ENCODE measurements at places on chromosomes 4 and X.
A peak's percentile ranks its signal among the peaks of the same experiment; 100 is the strongest.

DNA sequence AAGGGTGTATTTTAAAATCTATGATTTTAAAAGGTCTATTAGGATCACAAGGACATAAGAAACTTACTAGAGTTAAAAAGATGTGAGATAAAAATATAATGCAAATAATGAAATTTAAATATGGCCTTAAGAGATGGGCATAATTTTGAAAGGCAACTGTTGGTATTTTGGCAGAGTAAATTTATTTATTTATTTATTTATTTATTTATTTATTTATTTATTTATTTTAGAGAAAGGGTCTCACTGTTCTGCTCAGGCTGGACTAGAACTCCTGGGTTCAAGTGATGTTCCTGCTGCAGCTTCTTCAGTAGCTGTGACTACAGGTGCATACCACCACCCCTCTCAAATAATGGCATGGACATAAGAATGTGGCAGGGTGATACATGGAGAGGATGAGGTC lies 932.1 kb upstream of the LCORL start:
- peaks cover 3% of the 10 kb centered on the region for H3K4me1 ChIP-seq
- no peak for DNase-seq
- no peaks in the 10 kb centered on the region for H3K27me3 ChIP-seq
- H3K4me3 ChIP-seq: no peak overlapping the region
- H3K36me3 ChIP-seq: no peaks in the 10 kb centered on the region

GRCh38 chrX:148995661-148996060 lies 495.2 kb downstream of the AFF2 start:
- no peaks in the 10 kb centered on the region for H3K36me3 ChIP-seq
- H3K27me3 ChIP-seq: no peaks in the 10 kb centered on the region
- no peak for DNase-seq
- no peak overlapping the region for H3K4me3 ChIP-seq

GRCh38 chr4:74311696-74312313 lies 3.5 kb downstream of the EPGN start:
- H3K27me3 ChIP-seq: no peaks in the 10 kb centered on the region
- H3K36me3 ChIP-seq: no peaks in the 10 kb centered on the region
- no peaks in the 10 kb centered on the region for H3K4me1 ChIP-seq
- no peak overlapping the region for H3K27ac ChIP-seq
- no peak overlapping the region for H3K4me3 ChIP-seq
- peak; percentile 74 for DNase-seq

- H3K27ac ChIP-seq: no peak overlapping the region
- H3K36me3 ChIP-seq: no peaks in the 10 kb centered on the region
- no peak for DNase-seq
- H3K4me3 ChIP-seq: no peak overlapping the region
These were observed 75.6 kb downstream of the LRBA start for GRCh38 chr4:150939530-150939929.

GRCh38 chr4:183350317-183351071 lies 28.3 kb upstream of the CLDN24 start:
- no peaks in the 10 kb centered on the region for H3K27me3 ChIP-seq
- no peak overlapping the region for H3K27ac ChIP-seq
- no peaks in the 10 kb centered on the region for H3K36me3 ChIP-seq
- DNase-seq: no peak
- no peak overlapping the region for H3K4me3 ChIP-seq

DNA sequence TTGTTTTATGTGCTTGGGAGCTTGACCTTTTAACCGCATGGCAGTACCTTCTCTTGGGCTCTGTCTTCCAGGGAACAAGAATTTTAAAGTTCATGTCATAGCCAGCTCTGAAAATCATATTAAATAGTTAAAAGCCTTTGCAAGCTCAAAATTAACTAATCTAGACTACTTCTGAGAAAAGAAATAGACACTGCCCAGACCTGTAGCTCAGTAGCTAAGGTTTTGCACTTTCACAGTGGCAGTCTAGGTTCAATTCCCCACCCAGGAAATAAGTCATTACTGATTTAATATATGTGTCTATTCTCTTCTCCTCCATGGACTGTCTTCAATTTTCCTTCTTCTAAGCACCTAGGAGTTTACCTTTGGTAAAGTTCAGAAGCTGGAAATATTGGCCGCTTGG lies 27.4 kb downstream of the HSD17B11 start:
- no peaks in the 10 kb centered on the region for H3K4me1 ChIP-seq
- DNase-seq: no peak
- H3K36me3 ChIP-seq: peaks cover 6% of the 10 kb centered on the region
- H3K27me3 ChIP-seq: no peaks in the 10 kb centered on the region

- DNase-seq: peak; percentile 88
- H3K36me3 ChIP-seq: peaks cover 3% of the 10 kb centered on the region
These were observed 53.4 kb downstream of the AFAP1 start for GRCh38 chr4:7886007-7886973.

- peak overlapping the region; percentile 86 for H3K27ac ChIP-seq
- no peak for DNase-seq
- H3K4me1 ChIP-seq: peaks cover 13% of the 10 kb centered on the region
- H3K4me3 ChIP-seq: no peak overlapping the region
- H3K36me3 ChIP-seq: no peaks in the 10 kb centered on the region
These were observed 105.5 kb downstream of the SHROOM3 start for GRCh38 chr4:76540486-76540885.

DNA sequence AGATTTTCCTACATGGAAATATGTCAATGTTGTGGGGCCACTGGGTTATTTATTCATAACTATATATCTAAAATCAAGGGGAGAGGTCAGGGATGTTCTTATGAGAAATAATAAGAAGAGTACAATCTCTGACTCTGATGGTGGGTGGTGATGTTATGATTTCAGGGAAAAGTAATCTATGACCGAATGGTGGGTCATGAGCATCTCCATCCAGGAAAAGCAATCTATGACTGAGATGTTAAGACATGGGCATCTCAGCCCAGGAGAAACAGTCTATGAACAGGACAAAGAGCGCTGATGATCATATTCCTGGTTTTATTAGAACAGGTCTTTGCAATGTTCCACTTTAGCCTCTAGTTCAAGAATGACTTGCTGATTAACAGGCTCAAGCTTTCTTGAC lies 137.1 kb downstream of the ARSF start:
- no peaks in the 10 kb centered on the region for H3K36me3 ChIP-seq
- no peaks in the 10 kb centered on the region for H3K27me3 ChIP-seq
- no peak for DNase-seq
- no peak overlapping the region for H3K27ac ChIP-seq

- no peaks in the 10 kb centered on the region for H3K27me3 ChIP-seq
- H3K4me1 ChIP-seq: peaks cover 9% of the 10 kb centered on the region
- no peaks in the 10 kb centered on the region for H3K36me3 ChIP-seq
- H3K27ac ChIP-seq: peak overlapping the region; percentile 97
- no peak overlapping the region for H3K4me3 ChIP-seq
- DNase-seq: no peak
These were observed 127.9 kb downstream of the SHROOM3 start for GRCh38 chr4:76562836-76563453.

DNA sequence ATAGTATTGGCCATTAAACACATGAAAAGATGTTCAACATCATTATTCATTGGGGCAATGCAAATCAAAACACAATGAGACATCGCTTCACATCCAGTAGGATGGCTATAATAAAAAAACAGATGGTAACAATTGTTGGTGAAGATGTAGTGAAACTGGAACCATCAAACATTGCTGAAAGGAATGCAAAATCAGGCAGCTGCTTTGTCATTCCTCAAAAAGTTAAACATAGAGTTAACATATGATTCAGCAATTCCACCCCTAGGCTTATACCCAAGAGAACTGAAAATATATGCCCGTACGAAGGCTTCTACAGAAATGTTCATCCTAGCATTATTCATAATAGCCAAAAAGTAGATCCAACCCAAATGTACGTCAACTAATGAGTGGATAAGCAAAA lies 144.0 kb upstream of the NAP1L5 start:
- no peaks in the 10 kb centered on the region for H3K4me1 ChIP-seq
- H3K27ac ChIP-seq: no peak overlapping the region
- H3K4me3 ChIP-seq: no peak overlapping the region

DNA sequence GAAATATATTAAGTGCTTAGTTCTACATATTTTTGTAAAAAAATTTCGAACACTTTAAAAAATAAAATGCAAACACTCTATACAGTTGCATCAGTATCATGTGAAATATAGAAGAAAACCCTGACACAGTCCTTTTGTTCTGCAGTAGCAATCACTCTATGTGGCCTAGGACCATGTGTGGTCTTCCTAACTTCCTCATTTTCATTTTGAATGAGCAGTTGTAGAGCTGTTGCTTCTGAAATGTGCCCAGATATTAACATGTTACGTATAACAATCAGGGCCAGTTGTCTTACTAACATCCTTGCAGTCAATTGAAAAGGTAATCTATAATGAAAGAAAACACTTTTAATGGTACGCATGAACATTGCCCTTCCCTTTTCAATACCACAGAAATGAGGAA lies 107.9 kb downstream of the ZNF827 start:
- H3K27me3 ChIP-seq: no peaks in the 10 kb centered on the region
- H3K36me3 ChIP-seq: no peaks in the 10 kb centered on the region
- no peak overlapping the region for H3K4me3 ChIP-seq
- no peak overlapping the region for H3K27ac ChIP-seq
- DNase-seq: no peak
- no peaks in the 10 kb centered on the region for H3K4me1 ChIP-seq

DNA sequence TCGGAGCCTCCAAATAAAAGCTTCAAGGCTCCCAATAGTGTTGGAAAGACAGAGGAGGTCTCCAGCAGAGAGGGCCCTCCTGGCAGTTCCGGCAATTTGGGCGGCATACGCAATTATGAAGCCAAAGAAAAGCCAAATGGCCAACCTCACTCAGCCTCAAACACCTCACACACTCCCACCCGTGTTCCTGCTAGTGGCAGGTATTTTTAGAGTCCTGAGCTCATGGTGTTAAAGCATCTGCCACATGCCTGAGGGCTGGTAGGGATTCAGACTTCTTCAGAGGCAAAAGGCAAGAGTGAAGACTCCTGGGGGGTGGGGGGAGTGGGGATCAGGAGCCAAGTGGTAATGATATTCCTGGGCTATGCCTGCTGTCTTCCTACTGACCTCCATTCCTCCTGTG lies 7.4 kb downstream of the RAB33A start:
- H3K4me3 ChIP-seq: no peak overlapping the region
- H3K36me3 ChIP-seq: no peaks in the 10 kb centered on the region
- H3K4me1 ChIP-seq: no peaks in the 10 kb centered on the region
- H3K27ac ChIP-seq: no peak overlapping the region
- H3K27me3 ChIP-seq: peaks cover 12% of the 10 kb centered on the region

GRCh38 chrX:108138814-108139702 lies 47.5 kb downstream of the ATG4A start:
- no peak overlapping the region for H3K4me3 ChIP-seq
- no peaks in the 10 kb centered on the region for H3K4me1 ChIP-seq
- peaks cover 24% of the 10 kb centered on the region for H3K36me3 ChIP-seq
- no peak for DNase-seq

DNA sequence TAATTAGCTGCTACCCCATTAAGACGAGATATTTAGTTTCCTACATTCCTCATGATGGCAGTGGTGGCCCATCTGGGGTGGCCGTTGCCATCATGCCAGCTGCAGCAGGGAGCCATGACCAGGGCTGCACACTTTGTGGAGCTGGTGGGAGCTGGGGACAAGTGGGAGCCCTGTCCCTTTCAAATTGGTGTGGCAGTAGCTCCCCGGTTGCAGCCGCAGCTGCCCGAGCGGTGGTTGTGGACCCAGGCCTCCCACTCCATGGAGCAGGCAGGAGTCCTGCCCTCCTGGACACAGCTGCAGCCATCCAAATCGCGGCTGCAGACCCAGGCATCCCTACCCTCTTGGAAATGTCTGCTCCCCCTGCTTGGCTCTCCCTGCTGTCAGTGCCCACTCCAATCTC lies 9.3 kb upstream of the SYTL5 start:
- H3K36me3 ChIP-seq: no peaks in the 10 kb centered on the region
- H3K27me3 ChIP-seq: peaks cover 5% of the 10 kb centered on the region
- no peak overlapping the region for H3K4me3 ChIP-seq
- H3K27ac ChIP-seq: no peak overlapping the region
- H3K4me1 ChIP-seq: peaks cover 7% of the 10 kb centered on the region

DNA sequence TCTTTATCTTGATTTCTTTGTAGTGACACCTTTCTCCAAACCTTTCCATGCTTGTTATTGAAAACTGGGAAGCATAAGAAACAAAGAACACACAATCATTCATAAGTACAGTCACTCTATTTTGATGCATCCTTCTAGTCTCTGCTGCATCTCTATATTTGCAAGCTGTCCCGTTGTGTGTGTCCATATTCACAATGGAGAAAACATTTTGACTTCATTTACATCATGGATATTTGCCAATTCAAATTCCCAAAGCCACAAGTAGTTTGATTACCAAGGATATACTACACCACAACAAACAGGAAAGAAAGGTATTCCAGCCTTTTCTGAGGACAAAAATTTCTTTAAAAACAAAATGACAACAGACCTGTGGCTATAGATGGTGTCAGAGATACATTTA lies 673.8 kb downstream of the STIM2 start:
- no peak for DNase-seq
- no peak overlapping the region for H3K27ac ChIP-seq
- no peak overlapping the region for H3K4me3 ChIP-seq

GRCh38 chr4:184644553-184645307 lies 4.5 kb downstream of the CASP3 start:
- peak overlapping the region; percentile 92 for H3K27ac ChIP-seq
- DNase-seq: peak; percentile 61
- H3K4me3 ChIP-seq: no peak overlapping the region
- peaks cover 44% of the 10 kb centered on the region for H3K36me3 ChIP-seq

GRCh38 chr4:15963001-15963451 lies at the start of gene FGFBP2:
Gene FGFBP2, minus strand, starts transcription at chr4:15963175. Its CDS starts 46 bp downstream, at chr4:15963129.
- peak; percentile 58 for DNase-seq
- no peak within 1 kb of the TSS for H3K4me3 ChIP-seq
- H3K4me1 ChIP-seq: peaks cover 3% of the 10 kb centered on the region
- H3K27me3 ChIP-seq: no peaks in the 10 kb centered on the region
- no peak within 1 kb of the TSS for H3K27ac ChIP-seq

DNA sequence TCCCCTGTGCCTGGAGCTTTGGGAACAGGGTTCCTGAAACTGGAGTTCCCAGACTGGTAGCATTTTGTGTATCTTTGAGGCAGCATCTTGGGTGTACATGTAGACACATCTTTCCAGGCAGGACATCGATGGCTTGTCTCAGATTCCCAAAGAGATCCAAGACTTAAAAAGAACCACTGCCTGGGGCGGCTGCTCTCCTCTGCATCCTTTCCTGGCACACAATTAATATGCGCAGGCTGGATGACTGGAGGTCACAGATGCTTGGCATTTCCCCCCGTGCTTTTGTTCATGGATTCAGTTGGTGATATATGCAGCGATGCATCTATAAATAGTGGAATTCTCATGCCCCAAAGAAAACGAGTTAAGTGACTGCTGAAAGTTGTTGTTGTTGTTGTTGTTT lies 80.5 kb downstream of the CLDN34 start:
- H3K27me3 ChIP-seq: no peaks in the 10 kb centered on the region
- peaks cover 4% of the 10 kb centered on the region for H3K4me1 ChIP-seq
- H3K27ac ChIP-seq: no peak overlapping the region
- no peak for DNase-seq
- no peaks in the 10 kb centered on the region for H3K36me3 ChIP-seq
- no peak overlapping the region for H3K4me3 ChIP-seq

DNA sequence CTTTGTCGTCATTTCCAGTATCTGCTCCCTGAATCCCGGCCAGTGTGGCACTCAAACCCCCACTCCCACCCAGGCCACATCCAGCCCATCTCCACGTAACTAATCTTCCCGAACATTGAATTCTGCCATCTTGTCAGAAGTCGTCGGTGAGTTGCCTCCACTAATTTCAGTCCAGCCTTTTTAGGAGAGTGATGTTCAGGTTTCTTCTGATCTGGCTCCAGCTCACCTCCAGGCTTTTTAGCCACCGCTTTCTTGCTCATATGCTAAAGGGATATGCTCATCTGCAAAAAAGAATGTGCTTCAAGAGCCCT lies 1.3 kb downstream of the TMEM165 start:
- peak overlapping the region; percentile 92 for H3K27ac ChIP-seq
- peaks cover 22% of the 10 kb centered on the region for H3K36me3 ChIP-seq
- DNase-seq: peak; percentile 55

Measured in mesenchymal stem cell (in vitro differentiated cells and primary cell).